AG10803 (cell line): ENCODE measurements at places on chromosomes 5 and 9.

- DNase-seq, result no peak
Measured at GRCh38 chr5:173496129-173496882, 120.1 kb downstream of the BOD1 start.

DNA sequence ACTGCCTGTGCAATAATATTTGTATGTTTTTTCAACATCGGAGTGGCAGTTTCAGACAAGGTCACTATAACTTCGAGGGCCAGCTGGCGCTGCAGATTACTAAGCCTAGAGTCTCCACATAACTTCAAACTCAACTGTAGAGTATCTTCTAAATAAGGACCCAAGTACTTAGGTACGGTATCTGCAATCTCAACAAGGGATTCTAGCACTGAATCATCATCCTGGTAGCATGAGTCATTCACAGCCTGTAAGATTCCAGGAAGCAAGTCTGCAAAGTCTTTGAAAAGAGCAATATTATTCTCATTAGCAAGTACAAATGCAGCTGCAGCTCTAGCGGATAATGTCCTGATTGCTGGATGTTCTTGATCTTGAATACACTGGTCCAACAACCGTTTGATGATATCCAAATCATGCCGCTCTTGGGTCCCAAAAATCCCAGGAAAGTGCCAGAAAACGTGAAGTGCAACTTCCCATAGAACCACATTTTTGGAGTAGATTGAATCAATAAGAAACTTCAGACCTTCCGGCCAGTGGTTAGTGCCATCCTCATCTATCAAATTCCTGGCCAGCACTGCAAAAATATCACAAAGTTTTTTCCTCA, 654 bp downstream of the RANBP6 start:
- DNase-seq, result peak; percentile 46

DNA sequence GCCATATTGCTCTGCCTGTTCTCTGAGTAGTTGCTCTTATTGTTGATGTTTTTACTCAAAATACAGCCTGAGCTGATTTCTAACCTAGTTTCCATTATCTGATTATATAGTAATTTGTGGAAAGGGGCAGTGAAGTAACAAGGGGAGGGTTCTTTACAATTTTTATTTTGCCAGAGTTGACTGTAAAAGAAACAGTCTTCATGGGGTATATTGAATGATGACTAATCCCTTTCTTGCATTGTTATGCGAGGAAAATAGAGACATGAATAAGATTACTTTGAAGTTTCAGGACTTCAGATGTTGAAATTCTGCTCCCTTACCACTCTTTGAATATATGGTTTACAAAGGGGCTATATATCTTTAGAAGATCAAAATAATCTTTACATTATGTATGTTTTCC, 9.1 kb upstream of the LRRC70 start:
- DNase-seq, result no peak

GRCh38 chr5:136192015-136192525, 892 bp downstream of the SMIM32 start:
- peak; percentile 5 for DNase-seq

GRCh38 chr9:111965566-111966019, 69.0 kb downstream of the UGCG start:
- DNase-seq, result peak; percentile 95
